ENCODE measurements at places on chromosomes 5 and 9. TPM values are rescaled to one million over a fixed set of nuclear protein-coding genes. Genes with fewer than 3 reads are reported as not detected.
A peak's percentile ranks its signal among the peaks of the same experiment; 100 is the strongest.

TMEM171 gene
- polyA plus RNA-seq = not detected

PTPRD gene
- 4.3 TPM for polyA plus RNA-seq

DNA sequence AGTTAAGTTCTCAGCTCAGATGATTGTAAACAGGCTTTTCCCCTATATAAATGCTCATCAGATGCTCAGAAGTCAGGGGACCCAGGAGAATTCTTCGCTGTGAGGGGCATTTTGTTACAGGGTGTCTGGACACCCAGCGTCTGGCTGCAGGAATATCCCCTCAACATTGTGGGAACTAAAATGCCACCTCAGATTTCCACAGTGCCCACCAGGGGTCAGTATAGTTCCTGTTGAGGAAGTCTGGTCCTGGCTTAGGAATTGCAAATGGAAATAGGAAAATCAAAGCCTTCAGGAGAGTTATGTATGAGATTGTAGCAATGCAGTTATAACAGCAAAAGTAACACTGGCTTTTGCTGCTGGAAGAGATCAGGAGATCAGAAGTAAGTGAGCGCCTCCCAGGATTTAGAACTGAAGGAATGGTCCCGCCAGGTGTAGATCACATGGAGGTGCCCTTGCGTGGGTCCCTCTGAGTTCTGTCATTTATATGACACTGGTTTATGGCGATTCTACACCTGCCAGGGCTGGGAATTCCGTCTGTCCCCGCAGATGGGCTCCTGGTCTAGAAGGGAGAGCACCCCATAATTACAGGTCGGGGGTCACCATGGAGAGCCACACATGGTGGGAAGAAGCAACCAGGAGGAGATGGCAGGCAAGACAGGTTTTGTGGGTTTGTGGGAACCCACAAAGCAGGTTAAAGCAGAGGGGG, 47.1 kb upstream of the CTSL start:
- peak; percentile 66 for DNase-seq

DNA sequence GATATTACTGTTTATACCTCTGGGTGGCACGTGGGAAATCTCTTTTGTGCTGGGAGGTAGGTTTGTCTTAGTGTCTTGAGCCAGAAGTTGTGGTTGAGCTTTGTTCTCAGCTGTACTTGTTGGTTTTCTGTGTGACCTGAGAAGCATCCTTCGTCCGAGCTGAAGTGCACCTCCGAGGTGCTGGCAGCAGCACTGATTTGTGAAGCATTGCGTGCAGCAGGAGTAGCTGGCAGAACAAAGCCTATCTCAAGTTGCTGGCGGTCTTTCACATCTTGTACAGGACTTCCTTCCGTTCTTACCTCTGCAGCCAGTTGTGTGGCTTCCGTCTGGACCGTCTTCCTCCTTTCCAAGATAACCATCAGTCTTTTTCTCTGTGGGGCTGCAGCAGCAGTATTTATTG, 4.3 kb downstream of the PRRC2B start:
- DNase-seq = no peak

DNA sequence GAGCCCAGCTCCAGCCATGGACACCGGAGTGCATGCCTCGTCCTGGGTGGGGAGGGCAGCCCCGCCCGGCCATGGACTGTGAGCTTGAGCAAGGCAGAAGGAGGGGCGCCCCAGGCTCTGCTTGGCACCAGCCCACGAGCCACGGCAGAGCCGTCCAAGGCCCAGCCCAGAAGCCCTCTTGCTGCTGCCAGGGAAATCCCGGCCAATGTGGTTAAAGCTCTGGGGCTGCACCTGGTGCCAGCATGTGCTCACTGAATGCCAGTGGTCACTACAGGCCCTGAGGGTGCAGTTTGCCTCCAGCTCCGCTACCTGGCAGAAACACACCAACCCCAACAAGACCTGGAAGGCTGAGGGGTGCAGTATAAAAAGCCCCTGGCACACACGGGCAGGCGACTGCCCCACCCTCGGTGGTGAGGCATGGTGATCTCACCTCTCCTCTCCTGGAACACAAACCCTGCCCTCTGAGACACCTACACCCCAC, 11.8 kb downstream of the BRD3 start:
- DNase-seq = peak; percentile 84

GRCh38 chr5:15797116-15797515, 297.1 kb downstream of the FBXL7 start:
- DNase-seq = no peak

DNA sequence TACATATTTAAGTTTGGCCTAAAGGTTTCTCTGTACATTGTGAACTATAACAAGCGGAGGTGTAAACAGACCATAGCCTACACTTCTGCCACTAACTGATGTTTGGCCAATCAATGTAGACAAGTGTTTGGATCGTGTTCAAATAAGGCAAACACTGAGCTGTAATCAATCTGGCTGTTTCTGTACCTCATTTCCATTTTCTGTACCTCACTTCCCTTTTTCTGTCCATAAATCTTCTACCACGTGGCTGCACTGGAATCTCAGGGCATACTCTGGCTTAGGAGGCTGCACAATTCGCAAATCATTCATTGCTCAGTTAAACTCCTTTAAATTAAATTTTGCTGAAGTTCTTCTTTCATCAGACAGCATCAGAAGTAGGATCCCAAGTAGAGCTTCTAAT, 140.9 kb downstream of the SLC25A46 start:
- no peak for DNase-seq

GRCh38 chr5:19605846-19606407, 382.1 kb downstream of the CDH18 start:
- no peak for DNase-seq

DNA sequence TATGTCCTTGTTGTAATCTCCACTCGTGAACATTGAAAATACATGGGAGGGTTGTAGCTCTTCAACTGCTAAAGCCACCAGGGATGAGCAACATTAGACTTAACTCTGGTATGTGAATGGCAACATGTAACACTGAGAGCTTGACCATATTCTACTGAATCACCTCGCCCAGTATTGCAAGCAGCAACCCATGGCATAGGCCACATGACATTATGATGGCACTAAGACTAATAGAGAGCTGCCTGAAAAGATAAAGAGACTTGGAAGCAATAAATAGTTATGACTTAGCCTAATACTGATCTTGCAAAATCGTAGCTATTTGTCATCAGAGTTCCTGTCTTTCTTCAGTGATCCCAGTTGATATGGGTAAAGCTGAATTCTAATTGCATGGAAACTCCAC, 108.4 kb upstream of the NREP start:
- DNase-seq = no peak

- no peak for DNase-seq
Measured at GRCh38 chr5:135444881-135445280, 2.3 kb downstream of the DCANP1 start.

GRCh38 chr9:86486891-86487837, 133.0 kb upstream of the TUT7 start:
- DNase-seq = no peak

OR13J1 gene
- polyA plus RNA-seq = not detected

TIMD4 gene
- 0.10 TPM for polyA plus RNA-seq

GRCh38 chr9:71646131-71646530, 122.2 kb downstream of the CEMIP2 start:
- no peak for DNase-seq

CLIC3 gene
- 6.4 TPM for polyA plus RNA-seq

DNA sequence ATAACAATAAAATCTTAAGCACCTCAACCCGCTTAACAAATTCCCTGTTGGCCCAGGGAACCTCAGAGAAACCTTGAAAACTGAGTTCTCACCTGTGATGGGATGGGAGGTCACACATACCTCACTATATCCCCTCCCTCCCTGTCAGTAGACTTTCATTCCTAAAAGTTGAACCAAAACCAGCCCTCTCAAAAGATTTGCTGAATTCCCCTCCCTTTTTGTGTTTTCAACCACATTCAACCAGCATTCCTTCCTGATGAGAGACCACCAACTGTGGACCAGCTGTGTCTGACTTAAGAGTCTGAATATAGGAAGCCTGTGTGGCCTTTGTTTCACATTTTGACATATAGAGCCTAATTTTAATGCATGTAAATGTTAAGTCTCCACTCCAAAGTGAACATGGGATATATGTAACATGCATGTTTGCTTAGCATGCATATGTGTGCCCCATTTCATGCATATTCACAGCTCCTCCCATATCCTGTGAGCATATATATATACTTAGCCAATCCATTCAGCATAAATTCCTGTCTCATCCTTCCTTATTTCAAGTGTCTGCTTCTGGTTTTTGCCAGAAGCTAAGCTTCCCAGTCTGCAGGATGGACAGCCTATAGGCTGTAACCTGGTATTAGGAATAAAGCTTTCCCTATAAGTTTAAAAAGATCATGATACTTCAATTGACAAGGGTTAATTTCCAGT, 604.6 kb downstream of the PTPRD start:
- no peak for DNase-seq

LECT2 gene
- polyA plus RNA-seq = not detected

- no peak for DNase-seq
Measured at GRCh38 chr9:90637626-90638025, 5.0 kb downstream of the DIRAS2 start.

DNA sequence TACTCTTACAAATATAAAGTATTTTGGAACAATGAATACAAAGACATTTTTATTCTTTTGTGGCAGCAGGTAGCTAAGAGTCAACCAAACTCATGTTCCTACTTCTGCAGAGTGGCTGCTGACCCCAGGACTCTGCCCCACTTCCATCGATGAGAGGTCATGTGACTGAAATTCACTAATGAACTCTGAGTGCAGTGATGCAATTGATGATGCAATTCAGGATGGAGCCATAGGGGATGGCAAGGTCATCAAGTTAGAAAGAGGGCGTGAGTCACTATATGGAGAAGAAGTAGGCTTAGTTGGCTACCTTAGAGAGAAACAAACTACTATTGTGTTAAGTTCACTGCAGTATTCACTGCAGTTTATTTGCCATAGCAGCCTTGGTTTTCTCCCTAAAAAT, 340.4 kb downstream of the CTNND2 start:
- DNase-seq = no peak

ZNF354B gene
- polyA plus RNA-seq = 8.1 TPM

DNA sequence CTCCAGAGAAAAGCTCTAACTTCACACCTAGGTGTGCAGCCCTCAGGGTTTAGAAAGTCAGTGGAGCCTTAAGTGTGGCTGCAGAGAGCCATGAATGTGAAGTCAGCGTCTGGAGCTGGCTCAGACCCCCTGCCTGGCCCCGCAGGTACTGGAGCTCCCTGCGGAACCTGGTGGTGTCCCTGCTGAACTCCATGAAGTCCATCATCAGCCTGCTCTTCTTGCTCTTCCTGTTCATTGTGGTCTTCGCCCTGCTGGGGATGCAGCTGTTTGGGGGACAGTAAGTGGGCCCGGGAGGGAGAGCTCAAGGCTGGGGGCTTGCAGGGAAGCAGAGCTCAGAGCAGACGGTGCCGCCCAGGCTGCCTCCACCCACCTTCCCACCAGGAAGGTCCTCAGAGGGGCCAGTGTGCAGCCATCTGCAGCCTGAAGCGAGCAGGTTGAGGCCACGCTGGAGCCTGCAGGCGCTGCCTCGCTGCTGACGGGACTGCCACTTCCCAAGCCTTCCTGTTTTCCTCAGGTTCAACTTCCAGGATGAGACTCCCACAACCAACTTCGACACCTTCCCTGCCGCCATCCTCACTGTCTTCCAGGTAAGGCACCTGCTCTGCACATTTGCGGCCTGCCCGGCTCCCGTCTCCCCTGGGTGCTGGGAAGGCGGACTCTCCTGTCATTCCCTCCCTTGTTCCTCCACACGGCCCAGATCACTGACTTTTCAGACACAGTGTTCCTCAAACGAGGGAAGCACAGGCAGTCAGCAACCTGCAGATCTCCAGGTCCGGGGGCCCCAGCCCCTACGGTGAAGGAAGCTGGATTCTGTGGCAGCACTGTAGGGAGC, 108.9 kb downstream of the CACNA1B start:
- DNase-seq = no peak

PCDHA9 gene
- not detected for polyA plus RNA-seq

DNA sequence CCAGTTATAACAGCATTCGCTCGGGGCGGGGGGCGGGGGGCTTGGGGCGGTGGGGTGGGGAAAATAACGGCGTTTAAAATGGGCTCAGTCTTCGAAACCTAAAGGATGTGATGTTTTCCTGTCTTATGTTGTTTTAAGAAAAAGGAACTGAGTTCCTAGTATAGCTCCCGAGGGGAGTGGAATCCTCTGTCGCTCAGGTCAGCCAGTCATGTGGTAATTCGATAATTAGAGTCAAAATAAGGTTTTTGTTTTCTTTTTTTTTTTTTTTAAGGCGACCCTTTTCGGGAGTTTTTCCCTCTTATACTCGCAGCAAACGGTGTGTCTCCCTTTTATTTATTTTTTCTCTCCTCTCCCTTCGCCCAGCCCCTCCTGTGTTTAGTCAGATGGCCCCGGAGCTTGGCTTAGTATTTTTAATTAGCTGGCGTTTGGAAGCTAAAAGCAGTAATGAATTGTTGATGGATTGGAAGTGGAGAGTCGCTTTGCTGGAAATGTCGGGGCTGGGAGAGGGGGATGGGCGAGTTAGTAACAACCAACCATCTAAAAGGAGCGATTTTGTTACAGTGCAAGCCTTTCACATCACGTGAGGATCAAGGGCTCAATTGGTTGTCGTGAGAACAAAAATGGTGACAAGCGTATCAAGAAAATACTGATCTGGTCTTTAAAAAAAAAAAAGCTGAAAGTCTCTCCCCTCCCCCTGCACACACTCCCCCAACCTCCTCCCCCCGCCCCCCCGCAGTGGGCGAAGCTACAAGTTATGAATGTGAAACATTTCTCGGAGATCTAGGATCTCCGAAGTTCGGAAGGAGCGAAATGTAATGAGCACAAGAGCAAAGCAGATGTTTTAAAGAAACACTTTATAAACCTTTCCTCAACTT, 714 bp upstream of the ZNF608 start:
- DNase-seq = peak; percentile 94

DNA sequence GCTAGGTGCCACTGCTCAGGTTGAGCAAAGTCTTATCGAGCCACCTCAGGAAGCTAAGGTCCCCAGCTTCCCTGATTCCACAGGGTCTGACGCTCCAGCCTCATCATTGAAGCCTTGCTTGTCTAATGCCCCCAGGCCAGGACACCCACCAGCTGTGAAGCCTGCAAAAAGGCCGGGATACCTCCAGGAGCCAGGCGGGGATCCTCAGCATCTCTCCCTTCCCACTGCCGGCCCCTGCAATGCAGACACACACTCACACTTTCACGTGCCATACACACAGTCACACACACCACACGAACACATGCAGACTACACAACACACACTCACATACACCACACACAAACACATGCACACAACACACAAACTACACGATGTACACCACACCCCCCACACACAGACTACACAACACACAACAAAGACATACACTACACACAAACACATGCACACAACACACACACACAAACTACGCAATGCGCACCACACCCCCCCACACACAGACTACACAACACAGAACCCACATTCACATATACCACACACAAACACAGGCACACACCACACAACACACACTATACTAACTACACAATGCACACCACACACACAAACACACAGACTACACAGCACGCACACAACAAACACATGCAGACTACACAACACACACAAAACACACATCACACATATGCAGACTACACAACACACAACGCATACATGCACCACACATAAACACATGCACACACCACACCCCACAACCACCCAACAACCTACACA, 17.8 kb upstream of the S1PR3 start:
- DNase-seq = no peak

DNA sequence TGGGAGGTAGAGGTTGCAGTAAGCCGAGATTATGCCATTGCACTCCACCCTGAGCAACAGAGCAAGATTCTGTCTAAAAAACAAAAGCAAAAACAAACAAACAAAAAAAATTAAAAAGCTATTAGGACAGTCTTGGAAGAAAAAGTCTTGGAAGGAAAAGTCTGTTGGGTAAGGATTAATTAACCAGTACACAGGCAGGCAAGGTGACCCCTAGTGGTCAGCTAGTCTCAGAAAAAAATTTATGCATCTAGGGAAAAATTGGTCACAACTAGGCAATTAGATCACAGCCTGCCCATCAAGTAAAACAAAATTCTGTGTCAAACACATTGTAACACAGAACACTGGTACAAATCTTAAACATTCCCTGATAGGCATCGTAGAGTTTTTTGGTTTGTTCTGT, 6.7 kb upstream of the ANKRD18B start:
- no peak for DNase-seq

Measured in adrenal gland (tissue), 19 donors.